ENCODE measurements at places on chromosomes 12 and 14.
A peak's percentile ranks its signal among the peaks of the same experiment; 100 is the strongest.

- DNase-seq: no peak
Measured at GRCh38 chr12:90292183-90292582, 583.5 kb upstream of the ATP2B1 start.

DNA sequence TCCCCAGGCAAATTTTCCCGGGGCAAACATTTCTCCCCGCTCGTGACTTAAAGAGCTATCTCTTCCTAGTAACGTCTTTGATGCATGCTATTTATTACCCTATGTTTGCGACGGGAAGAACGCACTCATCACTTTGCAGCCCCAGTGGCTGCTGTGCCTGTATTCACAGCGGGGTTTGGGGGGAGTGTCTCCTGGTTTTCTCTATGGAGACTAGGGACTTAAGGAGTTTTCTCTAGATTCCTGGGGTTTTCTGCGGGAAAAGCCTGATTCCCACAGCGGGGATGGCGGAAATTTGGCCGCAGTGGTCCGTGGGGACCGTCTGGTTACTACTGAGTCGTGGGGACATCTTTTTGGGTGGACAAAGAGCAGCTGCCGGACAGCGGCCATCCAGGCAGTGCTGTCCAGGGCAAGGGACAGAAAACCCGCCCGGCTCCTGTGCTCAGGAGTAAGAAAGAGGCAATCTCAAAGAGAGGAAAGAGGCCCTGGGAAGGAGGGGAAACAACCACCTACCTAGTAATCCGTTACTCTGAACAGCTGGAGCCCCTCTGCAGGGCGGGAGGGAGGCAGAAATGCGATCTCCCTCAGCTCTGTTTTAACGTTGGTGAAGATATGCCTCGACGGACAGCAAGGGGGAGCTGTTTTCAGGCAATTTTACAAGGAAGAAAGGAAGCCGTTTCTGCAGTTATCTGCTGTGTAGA, 771 bp upstream of the AVPR1A start:
- DNase-seq: no peak

GRCh38 chr12:79549531-79550271, 141.1 kb downstream of the PAWR start:
- no peak for DNase-seq

DNA sequence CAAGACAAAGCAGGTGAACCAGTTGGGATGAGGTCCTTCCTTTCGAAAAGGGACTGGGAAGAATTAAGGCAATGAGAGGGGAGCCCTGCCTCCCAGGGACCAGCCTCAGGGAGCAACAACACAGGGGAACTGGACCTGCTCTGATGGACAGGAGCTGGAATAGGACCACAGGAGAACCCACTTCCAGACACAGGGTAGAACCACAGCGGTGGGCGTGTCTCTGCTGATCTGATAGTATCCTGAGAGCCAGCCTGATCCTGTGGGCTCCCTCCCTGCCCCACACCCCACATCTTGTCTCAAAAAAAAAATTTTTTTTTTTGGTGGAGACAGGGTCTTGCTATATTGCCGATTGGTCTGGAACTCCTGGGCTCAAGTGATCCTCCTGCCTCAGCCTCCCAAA, 13.6 kb upstream of the PLEK2 start:
- DNase-seq: no peak

- DNase-seq: peak; percentile 19
Measured at GRCh38 chr14:35687335-35687939, 121.7 kb downstream of the RALGAPA1 start.

DNA sequence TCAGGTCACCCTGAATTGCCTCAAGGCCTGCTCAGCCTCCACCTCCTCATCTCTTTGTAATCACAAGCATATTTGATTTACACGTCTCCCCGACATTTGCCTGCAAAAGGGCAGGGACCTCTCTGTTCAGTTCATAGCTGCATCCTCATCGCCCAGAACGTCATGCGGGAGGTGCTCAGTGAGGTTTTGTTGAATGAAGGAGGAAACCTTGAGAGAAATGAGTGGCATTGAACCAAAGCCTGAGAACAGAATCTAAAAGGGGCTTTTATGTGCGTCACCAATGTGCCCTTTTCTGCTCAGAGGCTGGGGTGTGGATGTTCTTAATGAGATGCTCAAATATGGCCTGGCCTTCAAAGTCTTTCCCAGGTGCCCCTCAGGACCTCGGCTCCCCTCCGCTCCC, 50.0 kb upstream of the LHX5 start:
- DNase-seq: no peak

GRCh38 chr12:108784270-108784669, 53.0 kb upstream of the CORO1C start:
- DNase-seq: no peak

DNA sequence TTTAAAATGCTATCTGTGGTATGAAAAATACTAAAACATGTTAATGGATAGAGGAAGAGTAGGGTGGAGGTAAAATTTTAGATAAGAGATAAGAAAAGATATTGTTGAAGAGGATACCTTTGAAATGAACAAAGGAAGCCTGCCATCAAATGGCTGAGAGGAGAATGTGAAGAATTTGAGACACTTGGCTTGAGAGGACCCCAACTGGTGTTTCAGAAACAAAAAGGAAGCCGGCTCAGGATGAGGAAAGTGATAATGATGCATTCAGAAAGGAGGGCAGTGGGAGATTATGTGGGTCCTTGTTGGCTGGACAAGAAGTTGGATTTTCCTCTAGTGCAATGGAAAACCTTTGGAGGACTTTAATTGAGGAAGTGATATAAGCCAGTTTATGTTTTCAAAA, 264.4 kb downstream of the DUSP6 start:
- DNase-seq: no peak

DNA sequence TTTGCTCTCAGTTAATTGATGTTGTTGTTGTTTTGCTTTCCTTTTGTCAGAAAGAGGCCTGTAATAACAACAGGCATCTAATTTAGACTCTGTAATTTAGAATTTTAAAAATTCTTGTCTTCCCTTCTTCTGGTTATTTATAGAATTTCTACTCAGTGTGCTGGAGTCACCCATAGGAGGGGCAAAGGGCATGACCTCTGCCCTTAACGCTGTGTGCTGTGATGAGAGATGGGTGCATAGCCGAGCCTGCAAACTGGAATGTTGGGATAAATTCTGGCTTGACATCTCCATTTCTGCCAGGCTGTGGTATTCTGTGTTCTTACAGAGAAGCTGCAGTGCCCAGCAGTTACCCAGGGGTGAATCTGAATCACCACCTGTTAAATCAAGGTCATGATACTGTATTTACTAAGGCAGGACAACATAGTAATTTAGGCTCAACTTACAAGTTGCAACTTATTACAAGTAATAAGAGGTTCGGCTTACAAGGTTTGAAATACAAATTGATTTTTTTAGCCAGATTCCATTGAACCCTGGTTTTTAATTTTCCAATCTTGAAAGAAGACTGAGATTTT, 53.3 kb downstream of the TRAF3 start:
- DNase-seq: no peak

- DNase-seq: no peak
Measured at GRCh38 chr12:34377243-34378035, 355.1 kb downstream of the ALG10 start.

DNA sequence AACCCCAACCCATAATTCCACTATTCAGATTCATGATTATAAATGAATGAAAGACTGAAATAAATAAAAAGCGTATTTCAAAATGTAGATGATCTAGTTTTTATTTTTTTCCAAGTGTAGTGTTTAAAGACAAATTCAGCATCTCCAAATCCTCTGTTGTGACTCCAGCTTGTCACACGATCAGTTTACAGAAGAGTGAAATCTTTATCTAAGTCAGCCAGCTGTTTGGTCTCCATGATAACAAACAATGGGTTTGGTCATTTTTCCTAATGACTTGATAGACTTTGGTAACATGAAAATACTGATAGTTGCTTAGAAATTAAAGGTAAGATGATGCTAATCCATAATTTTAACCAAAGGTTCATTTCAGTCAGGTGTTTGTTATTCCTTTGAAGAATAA, 114.5 kb upstream of the RASSF8 start:
- no peak for DNase-seq

GRCh38 chr12:57940052-57940914, 1.1 kb upstream of the ATP23 start:
- no peak for DNase-seq

- DNase-seq: no peak
Measured at GRCh38 chr14:32329146-32329545, at the start of gene AKAP6. Gene AKAP6 (plus strand): TSS chr14:32329298. CDS start chr14:32433494, 104,196 bp downstream.

GRCh38 chr12:1328391-1328790, 266.0 kb downstream of the FBXL14 start:
- DNase-seq: no peak

DNA sequence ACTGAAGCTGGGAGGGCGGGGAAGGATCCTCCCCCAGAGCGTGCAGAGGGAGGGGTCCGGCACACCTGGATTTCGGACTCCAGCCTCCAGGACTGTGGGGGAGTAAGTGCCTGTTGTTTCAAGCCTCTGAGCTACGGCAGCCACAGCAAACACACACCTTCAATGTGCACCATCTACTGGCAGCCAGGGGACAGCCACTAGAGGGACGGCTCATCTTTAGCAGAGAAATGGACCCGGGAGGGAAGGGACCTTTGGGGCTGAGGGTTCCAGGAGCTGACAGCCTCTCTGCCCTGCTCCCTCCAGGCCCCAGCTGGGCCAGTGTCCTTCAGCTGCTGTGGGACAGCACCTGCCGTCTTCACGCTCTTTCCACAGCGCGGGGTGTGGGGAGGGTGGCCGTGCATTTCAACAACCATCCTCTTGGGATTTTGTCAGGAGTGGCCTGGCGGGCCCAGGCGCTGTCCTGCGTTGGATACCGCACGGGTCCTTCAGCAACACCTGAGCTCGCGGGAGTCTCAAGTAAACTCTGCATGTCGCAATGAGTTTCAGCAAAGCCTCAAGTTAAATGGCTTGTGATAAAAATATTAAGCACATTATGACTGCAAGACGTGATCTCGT, 209.2 kb upstream of the C14orf180 start:
- DNase-seq: no peak

- DNase-seq: no peak
Measured at GRCh38 chr14:65438266-65438933, 25.9 kb downstream of the FUT8 start.

- no peak for DNase-seq
Measured at GRCh38 chr14:32564596-32564995, 235.5 kb downstream of the AKAP6 start.

- no peak for DNase-seq
Measured at GRCh38 chr12:11568762-11569478, 80.6 kb upstream of the ETV6 start.

- no peak for DNase-seq
Measured at GRCh38 chr12:67646775-67647174, 1.8 kb upstream of the DYRK2 start.

- DNase-seq: no peak
Measured at GRCh38 chr12:32988982-32989381, 92.4 kb upstream of the PKP2 start.

GRCh38 chr14:83164591-83164990, 1630.9 kb upstream of the SEL1L start:
- DNase-seq: no peak

GRCh38 chr14:23300687-23301223, 1.9 kb downstream of the PPP1R3E start:
- DNase-seq: no peak

Measured in HS-27A (cell line).